ENCODE measurements at places on chromosomes 1 and 21.

DNA sequence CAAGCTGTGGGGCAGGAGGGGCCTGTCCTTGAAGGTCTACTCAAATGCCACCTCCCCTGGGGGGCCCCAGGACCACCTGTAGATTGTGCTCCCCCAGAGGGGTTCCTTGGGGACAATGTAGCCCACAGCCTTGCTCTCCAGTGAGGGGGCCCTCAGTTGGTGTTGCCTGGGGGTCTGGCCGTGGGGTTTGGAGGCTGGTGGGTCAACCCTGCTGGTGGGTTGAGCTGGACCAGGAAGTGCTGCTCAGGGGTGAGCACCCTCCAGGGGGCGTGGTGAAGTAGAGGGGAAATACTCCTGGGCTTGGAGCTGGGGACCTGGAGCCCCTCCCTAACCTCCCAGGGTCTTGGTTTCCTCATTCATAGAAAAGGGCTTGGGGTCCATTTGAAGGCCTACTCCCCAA is 143.6 kb upstream of the WNT4 start:
- DNase-seq: no peak

GRCh38 chr1:154813846-154814505 is 56.1 kb downstream of the KCNN3 start:
- no peak for DNase-seq

- no peak for DNase-seq
Measured at GRCh38 chr1:33301273-33301984, 19.5 kb downstream of the A3GALT2 start.

DNA sequence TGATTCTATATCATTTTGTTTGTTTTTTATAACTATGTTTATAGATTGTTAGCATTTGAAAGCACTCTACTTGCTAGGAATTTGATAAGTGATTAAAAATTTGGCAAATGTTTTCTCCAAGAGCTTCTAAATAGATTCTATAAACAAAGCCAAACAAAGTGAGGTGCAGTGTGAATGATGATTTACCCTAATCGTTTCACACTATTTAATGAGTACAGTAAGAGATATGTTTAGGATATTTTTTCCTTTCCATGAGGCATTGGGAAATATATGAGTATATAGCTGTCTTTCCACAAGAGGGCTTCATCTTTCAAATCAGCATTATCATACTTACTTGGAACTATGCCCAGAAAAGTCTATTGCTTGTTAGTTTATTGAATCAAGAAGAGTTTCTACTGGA is 277.0 kb upstream of the BRINP3 start:
- no peak for DNase-seq

DNA sequence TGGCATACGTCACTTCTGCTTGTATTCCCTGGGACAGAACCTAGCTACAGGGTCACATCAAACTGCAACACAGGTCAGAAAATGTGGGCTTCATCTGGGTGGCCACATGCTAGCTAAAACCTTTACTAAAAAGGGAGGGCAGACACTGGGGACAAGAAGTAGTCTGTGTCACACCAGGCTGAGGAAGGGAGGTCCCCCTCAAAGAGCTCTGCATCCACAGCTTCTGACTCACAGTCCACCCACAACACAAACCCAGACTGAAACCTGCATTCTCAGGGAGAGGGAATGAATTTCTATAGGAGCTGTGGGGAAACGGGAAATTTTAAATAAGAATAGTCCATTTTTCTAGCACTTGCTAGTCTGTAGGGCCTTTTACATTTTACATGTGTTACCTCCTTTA is 16.2 kb downstream of the OLIG2 start:
- no peak for DNase-seq

GRCh38 chr1:85048296-85049064 is at the start of gene MCOLN3:
TSS of gene MCOLN3 (minus strand) at chr1:85048500. CDS start at chr1:85045360, 3,140 bp downstream.
- DNase-seq: no peak

GRCh38 chr1:190046231-190046630 is 431.4 kb downstream of the BRINP3 start:
- no peak for DNase-seq

GRCh38 chr21:46227811-46228344 is 696 bp downstream of the LSS start:
- DNase-seq: no peak

GRCh38 chr1:198480876-198481275 is 59.6 kb downstream of the ATP6V1G3 start:
- DNase-seq: no peak

GRCh38 chr1:171180670-171181069 is 4.4 kb upstream of the FMO2 start:
- DNase-seq: no peak

DNA sequence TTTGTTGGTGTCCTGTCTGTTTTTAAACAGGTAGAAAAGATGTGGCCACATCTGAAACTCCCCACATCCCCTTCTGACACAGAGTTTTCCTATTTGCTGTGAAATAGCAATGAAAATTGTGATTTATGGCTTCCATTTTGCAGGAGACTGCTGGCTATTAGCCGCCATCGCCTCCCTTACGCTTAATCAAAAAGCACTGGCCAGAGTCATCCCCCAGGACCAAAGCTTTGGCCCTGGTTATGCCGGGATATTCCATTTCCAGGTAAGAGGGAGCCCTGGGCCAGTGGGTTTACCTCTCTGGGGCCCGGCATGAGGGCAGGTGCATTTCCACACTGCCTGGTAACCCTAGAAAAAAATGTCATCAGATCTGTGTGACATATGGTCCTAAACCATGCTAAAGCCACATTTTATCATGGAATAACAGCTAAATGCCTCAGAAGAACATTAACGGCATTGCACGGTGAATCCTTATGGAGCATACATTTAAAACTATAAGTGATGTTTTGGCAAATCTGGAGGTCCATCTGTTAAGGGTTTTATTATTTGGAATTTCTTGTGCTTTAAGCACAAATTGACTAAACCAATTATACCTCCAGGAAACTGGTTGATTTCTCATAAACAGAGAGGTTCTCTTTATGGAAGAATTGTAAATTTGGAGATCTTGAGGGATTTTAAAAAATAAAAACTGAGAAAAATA is 12.3 kb downstream of the CAPN9 start:
- no peak for DNase-seq

DNA sequence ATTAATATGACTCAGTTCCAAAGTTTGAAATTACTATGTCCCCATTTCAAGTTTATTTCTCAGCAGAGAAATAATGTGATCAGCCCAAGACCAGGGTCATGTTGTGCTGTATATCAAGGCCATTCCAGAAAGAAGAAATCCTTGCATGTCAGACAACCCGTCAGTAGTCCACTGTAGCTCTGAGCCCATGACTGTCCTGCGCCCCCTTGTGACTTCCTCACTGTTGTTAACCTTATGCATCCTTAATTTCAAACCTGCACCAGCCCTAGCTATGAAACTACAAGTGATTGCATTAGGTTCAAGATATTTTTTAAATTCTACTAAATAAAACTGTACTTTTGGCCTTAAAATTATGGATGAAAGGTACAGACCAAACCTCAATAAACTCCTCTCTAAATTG is 133.0 kb downstream of the LRRC7 start:
- DNase-seq: no peak

DNA sequence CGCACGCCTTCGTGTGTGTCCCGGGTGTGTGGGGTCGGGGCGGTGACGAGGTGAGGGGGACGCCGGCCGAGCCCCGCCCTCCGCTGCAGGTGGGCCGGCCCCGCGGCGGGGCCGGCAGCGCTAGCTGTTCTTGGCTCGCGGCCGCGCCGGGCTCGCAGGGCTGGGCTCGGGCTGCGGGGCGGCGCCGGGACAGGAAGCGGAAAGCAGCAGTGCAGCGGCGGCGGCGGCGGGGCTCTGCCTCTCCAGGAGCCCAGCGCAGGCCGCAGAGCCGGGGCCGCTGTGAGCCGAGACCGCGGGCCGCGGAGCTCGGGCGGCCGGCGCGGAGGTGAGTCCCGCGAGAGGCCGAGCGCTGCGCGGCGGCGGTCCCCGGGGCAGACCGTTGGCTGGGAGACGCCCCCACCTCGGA is at the start of gene VANGL1:
Gene VANGL1 (plus strand): TSS at position 209 of the 406 bp plus-strand sequence. CDS start 9,444 bp downstream, outside the sequence.
- no peak for DNase-seq

GRCh38 chr1:7505771-7506453 is 265.2 kb upstream of the VAMP3 start:
- DNase-seq: no peak

- no peak for DNase-seq
Measured at GRCh38 chr1:204836856-204837255, 33.8 kb upstream of the NFASC start.

DNA sequence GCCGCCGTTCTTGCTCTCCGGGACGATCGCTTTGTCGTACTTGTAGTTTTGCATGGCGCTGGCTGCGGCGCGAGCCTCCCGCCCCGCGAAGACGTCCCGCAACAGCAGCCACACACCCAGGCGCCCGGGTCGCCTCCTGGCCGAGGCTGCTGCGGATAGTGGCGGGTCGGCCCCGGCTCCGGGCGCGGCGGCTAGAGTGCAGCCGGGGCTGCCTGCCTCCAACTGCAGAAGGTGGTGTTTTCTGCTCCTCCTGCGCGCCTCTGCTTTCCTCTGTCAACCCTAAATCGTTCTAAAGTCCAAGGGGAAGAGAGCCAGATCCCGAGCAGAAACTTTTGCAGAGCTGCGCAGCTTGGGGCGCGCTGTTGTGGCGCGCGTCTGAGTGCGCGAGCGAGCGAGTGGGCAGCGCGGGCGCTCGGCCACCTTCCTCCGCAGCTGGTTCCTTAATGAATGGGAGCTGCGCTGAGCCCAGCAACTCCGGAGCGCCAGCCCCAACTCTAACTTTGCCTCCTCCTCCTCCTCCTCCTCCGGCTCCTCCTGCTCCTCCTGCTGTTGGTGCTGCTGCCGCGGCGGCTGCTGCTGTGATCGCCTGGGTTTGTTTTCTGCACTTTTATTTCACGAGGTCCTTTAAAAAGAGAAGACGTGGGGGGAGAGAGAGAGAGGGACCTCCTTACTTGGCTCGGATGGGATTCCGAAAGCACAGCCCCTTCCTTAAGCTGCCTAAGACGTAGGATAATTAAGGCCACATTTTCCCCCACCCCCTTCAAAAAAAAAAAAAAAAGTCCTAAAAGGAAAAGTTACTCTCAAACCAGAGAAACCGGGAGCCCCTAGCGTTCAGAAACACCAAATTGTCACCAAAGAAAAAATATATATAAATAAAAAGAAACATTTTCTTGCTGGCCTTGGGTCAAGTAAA is at the start of gene PLPP3:
Gene PLPP3 (minus strand): TSS at position 601 of the 913 bp plus-strand sequence. CDS start 547 bp downstream, at position 54.
- peak; percentile 93 for DNase-seq

- no peak for DNase-seq
Measured at GRCh38 chr21:21605521-21605920, 607.3 kb downstream of the NCAM2 start.

GRCh38 chr1:180343921-180344769 is 114.1 kb downstream of the LHX4 start:
- DNase-seq: no peak

- no peak for DNase-seq
Measured at GRCh38 chr1:233796146-233796783, 108.2 kb upstream of the SLC35F3 start.

GRCh38 chr1:43292216-43292615 is 6.8 kb upstream of the C1orf210 start:
- DNase-seq: no peak

DNA sequence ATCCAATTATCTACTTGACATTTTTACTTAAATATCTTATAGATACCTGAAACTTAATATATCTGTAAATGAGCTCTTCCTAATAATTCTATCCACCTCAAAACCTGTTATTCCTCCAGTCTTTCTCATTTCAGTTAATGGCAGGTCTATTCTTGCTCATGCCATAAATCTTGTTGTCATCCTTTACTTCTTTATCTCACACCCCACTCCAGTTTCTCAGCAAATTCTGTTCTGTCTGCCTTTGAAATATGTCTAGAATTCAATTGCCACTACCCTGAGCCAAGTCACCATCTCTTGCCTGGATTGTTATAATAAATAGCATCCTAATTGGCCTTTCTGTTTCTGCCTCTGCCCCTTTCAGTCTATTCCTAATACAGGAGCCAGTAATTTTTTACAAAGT is 105.8 kb downstream of the MAN1A2 start:
- no peak for DNase-seq

DNA sequence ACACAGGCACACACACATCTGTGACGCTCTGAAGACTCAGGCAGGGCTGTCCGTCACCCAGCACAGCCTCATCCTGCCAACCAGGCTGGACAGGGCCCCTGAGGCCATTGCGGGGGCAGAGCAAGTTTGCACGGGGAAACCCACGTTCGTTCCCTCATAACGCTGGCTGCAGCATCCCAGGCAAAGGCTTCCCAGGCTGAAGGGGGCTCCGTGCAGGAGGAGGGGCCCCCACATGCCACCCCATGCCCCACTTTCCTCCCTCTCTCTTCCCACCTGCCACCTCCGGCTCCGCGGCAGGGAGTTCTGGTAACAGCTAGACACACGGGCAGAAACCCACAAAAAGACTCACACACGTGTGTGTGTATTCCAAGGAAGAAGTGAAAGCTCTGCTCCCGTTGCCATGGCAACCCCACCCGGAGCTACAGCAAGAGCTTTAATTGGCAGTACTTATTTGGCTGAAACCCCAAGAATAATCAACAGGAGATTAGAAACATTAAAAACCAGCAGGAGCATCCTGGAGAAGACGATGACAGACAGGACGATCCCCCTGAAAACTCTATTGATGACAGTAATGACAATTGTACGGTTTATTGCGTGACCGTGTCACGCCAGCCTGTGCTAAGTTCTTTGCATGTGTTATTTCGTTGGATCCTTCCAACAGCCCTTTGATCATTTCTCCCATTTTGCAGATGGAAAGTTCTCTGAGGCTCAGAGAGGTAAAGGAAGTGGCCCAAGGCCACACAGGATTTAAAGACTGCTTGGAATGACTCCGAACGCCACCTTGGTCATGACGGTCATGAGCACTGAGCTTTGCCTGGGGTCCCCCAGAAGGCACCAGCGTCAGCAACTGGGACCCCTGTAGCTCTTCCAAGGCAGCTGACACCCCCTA is 247.1 kb downstream of the NPHP4 start:
- DNase-seq: no peak

DNA sequence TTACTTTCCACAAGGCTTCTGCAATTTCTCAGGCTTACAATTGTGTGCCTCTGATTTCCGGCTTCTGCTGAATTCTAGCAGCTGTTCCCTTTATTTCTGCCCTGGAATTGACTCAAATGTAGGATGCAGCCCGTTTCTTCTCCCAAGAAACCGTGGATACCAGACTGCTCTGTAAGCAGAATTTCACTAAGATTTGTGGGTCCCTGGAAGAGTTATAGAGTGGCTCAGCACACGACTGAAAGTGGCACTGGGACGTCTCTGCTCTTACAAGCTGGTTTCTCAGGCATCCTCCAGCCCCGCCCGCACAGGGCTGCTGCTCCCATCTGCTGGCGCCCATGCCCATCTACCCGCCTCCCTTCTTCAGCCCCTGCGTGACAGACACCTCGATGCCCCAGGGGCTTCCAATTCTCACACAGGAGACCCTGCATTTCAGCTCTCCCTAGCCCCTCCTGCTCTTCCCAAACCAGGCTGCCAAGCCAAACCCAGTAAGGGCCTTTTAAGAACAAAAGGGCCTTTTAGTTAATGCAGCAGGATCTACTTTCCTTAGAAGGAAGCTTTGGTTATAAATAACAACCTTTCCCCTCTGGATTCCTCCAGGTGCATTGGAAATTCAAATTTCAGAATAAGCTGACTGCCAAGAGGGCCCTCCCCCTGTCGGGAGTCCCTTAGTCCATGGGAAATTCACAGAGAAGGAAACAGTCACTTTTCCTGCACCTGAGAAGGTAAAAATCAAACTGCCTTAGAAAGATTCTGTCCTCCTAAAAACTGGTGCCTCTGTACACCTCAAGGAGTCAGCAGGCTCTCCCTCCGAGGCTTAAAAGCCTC is 45.4 kb upstream of the TENT5B start:
- DNase-seq: no peak

Measured in GM04503 (cell line).